ENCODE measurements at places on chromosomes 1 and 21. TPM values are rescaled to one million over a fixed set of nuclear protein-coding genes. Genes with fewer than 3 reads are reported as not detected.

Gene PLA2G2A
- 128 TPM for total RNA-seq

Gene ASH1L
- total RNA-seq, result 17.1 TPM

Gene GCSAML
- not detected for total RNA-seq

Gene CD53
- total RNA-seq, result 9.3 TPM

Gene KRTCAP2
- 75.6 TPM for total RNA-seq
